WERI-Rb-1 (cell line): ENCODE measurements at places on chromosomes 13 and 19.

DNA sequence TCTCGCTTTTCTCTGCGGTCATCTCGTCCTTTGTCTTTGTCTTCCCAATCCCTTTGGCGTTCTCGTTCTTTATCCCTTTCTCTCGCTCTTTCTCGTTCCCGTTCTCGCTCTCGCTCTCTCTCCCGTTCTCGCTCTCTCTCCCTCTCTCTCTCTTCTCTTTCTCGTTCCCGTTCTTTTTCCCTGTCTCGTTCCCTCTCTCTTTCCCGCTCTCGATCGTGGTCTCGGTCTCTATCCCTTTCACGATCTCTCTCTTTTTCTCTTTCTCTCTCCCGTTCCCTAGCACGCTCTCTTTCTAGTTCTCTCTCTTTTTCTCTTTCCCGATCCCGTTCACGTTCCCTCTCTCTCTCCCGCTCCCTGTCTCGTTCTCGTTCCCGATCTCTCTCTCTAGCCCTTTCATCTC is 77.2 kb downstream of the ZC3H13 start:
- DNase-seq: no peak

- DNase-seq: no peak
Measured at GRCh38 chr13:54593504-54593903, 1564.9 kb downstream of the OLFM4 start.

- no peak for DNase-seq
Measured at GRCh38 chr13:28854657-28855056, 34.5 kb downstream of the MTUS2 start.

DNA sequence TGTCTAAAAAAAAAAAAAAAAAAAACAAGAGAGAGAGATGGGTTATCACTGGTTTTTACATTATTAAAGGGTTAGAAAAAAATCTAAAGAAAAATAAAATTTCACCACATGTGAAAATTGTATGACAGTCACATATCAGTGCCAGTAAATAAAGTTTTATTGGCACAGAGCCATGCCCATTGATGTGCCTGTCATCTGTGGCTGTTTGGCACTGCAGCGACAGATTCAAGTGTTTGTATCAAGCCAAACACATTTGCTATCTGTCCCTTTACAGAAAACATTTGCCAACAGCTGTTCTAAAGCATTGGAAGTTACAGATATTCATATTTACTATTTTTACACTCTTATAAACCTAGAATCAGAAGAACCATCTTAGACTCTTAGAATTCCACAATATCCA is 16.3 kb downstream of the FCHO1 start:
- no peak for DNase-seq

DNA sequence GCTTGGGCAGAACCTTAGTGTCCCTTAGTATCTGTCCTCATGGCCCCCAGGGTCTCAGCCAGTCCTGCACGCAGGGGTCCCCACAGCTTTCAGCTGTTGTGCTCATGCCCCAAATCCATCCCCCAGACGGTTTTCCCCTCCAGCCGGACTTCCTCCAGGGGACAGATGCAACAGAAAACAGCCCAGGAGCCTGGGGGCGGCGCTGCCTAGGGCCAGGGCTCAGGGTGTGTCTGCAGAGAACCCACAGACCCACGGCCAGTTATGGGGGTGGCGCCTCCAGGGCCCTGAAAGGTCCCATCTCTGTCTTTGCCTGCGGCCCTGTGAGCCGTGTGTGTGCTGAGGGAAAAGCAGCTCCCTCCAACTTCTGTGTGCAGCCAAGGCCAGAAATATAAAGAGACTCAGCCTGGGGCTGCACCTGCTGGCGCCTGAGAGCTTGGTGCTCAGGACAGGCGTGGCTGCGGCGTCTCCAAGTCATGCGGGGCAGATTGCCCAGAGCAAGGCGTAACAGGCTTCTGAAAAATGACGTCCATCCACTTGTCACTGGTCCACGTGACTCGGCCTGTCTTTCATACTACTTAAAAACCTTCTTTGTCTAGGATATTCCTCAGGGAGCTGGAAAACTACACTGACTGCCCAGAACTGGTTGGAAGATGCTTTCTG is 22.1 kb upstream of the F7 start:
- no peak for DNase-seq
